NCI-H1436 treated with DMSO at 0.1 percent for 48 hours (cell line): ENCODE measurements at places on chromosomes 12 and 14.

GRCh38 chr14:87656315-87656714 is 336.7 kb downstream of the GALC start:
- no peak for DNase-seq

DNA sequence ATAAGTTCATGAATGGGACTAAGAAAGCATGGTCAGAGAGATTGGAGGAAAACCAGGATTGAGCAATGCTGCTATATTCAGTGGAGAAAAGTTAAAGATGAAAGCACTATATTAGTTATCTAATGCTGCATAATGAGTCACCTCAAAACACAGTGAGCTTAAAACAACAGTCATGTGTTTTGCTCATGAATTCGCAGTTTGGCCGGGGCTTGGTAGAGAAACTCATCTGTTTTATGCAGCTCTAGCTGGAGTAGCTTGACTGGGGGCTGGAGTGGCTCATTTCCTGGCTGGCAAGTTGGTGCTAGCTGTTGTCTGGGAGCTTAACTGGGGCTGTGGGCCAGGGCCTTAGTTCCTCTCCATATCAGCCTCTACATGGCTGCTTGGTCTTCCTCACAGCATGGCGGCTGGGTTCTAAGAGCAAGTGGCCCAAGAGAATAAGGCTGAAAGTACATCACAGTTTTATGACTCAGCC is 90.1 kb downstream of the ADCK1 start:
- no peak for DNase-seq

- no peak for DNase-seq
Measured at GRCh38 chr12:27534765-27535161, 10.8 kb downstream of the PPFIBP1 start.

GRCh38 chr12:6370994-6371754 is 4.2 kb downstream of the SCNN1A start:
- peak; percentile 98 for DNase-seq

DNA sequence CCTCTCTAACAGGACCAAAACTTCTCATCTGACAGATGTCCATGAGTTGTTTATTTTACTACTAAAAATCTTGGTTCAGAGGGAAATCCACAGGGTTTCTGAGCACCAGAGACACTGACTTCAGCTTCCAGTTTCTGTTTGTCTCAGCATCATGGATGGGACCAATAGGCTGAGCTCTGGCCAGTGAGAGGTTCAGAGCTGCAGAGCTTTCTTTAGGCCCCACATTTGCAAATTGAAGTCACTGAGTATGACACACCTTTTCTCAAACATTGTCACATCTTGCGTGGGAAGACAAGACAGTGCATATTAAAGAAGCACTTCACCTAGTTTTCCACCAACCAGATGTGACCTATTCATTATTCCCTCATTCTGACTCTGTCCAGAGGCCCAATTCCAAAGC is 45.2 kb downstream of the RDH12 start:
- DNase-seq, result no peak

- no peak for DNase-seq
Measured at GRCh38 chr12:120093336-120093591, 23.3 kb downstream of the RAB35 start.

DNA sequence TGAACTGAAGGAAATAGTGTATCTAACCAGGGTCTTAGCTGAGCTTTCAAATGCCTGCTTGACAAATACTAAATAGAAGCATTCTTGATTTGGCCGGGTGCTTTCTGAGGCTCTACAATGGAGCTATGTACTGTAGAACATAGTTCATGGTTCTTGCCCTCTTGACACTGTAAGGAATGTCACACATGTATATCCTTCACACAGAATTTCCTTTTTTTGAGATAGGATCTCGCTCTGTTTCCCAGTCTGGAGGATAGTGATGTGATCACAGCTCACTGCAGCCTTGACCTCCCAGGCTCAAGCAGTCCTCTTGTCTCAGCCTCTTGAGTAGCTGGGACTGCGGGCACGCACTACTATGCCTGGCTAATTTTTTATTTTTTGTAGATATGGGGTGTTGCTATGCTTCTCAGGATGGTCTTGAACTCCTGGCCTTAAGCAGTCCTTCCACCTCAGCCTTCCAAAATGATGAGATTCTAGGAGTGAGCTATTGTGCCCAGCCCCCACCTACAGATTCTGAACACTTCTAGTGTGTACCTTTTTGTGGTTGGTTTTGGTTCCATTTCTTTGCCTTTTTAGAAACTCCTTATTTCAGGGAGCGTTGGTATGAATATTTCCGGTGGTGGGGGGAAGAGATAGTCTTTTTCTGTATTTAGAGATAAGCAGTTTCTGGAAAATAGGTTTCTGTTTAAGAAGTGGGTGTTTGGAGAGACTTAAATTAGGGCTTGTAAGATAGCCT is 4.2 kb downstream of the MLXIP start:
- no peak for DNase-seq
